ENCODE measurements at places on chromosomes 11 and 22. TPM values are rescaled to one million over a fixed set of nuclear protein-coding genes. Genes with fewer than 3 reads are reported as not detected.
A peak's percentile ranks its signal among the peaks of the same experiment; 100 is the strongest.

DNA sequence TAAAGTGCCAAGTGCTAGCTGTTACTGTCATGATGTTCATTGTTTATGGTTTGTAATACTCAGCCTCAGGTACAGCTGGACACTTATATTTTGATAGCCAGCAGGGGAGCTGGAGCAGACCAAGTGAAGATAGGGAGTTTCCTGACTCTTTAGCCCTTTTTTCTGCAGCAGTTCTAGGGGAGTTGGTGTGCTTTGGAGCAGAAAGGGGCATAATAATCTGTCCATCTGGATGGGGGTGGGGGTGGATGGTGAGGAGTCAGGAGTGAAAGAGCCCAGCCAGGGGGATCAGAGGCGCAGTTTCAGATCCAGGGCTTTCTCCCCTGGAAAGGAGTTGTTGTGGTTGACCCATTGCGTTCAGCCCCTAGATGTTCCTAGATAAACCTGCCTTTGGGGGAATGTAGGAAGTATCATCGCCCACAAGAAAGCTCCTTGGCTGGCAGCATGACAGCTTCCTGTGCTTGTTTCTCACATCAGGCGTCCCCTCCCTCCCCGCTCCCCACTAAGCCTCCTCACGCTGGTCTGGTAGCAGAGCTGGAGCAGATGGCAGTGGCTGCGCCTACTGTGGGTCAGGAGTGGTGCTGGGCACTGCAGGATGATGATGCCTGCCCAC lies 41.9 kb downstream of the MED15 start:
- no peak for DNase-seq

GRCh38 chr22:20953668-20954500 lies 13.2 kb upstream of the AIFM3 start:
- no peak for DNase-seq

- no peak for DNase-seq
Measured at GRCh38 chr22:22799561-22799960, 88.1 kb upstream of the IGLL5 start.

DNA sequence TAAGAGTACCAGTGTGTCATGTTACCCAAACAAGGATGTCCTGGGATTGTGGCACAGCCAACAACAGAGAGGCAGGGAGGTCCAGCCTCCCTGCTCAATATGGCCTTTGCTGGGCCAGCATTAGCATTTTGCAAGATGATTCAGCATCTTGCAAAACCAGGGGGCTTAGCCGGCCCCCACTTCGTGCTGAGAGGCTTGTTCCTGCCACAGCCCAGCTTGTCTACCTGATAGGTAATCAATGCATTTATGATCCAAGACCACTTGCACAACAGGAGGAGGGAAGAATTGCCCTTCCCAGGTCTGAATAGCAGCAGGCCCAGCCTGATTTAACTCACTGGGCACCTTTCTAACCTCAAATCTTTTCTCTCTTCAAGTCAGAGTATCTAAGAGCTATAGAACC lies 189.0 kb upstream of the SYT13 start:
- DNase-seq, result no peak

GRCh38 chr11:117221775-117222517 lies 9.9 kb downstream of the PCSK7 start:
- no peak for DNase-seq

GRCh38 chr11:14499178-14499559 lies 442 bp downstream of the COPB1 start:
- DNase-seq, result peak; percentile 46

DNA sequence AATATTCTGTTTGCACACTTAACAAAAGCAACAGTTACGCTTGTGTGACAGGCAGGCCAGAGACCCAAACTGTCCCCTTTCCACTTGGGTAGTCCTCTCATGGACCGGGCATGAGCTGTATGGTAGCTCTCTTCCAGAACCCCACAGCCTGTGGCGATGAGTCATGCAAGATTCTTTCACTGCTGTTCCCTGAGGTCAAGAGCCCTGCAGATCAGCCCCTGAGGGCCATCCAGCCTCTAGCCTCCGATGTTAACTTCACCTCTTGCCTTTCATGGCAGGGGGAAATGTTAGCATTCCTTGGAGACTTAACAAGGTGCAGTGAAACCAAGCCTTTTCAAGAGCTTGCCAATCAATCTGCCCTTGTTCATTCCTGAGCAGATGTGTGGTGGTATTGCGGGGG lies 63.2 kb upstream of the DEUP1 start:
- no peak for DNase-seq

The MISFA gene
- total RNA-seq, result 1.5 TPM
